ENCODE measurements at places on chromosomes 1 and 21.

GRCh38 chr1:115982400-115982799 is 6.1 kb downstream of the SLC22A15 start:
- no peak for DNase-seq

- DNase-seq = no peak
These were observed 878 bp downstream of the MINDY1 start for GRCh38 chr1:151005729-151006319.

- DNase-seq = no peak
These were observed 63.4 kb downstream of the B3GALT5 start for GRCh38 chr21:39675993-39676661.

GRCh38 chr1:10001016-10001665 is 4.1 kb downstream of the RBP7 start:
- peak; percentile 67 for DNase-seq

DNA sequence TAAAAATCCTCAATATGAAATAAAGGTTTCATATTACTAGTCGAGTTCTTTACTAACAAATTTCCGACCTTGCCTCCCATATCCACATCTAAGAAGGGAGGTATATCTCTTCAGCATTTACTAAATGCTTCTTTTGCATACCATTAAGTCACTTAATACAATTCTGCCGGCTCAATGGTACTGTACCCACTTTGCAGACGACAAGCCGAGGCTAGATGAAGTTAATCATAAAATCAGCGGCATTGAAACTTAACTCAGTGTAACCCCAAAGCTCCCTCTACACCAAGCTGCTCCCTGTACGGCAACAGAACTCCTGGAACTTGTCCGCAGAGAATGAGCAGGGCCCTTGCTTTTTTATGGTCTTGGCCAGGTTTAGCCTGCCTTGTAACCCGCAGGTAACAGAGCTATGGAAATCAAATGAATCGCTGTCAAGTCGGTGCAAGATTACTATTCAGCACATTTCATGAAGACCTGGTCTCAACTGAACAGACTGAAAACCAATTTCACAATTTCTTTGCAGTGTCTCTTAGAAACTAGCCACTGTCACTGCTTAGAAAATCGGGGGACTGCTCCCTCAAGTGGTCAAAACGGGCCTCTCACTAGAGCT is 738 bp downstream of the INTS7 start:
- DNase-seq = no peak

DNA sequence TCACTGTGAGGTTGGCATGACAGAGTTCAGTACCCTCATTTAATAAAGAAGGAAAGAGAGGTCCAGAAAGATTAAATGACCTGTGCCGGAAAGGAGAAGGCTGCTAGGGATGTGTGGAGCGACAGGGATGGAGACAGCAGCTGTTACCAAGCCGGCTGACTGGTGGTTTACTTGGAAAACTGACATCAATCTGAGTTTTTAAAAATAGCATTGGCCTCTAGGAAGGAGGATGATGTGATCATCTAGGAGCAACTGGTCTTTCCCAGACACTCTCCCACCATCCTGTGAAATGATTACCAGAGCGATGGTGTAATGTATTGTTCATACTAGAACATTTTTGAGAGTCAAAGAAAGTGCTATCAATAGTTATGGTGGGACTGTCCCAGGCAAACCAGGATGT is 154.4 kb downstream of the ZSCAN20 start:
- no peak for DNase-seq

DNA sequence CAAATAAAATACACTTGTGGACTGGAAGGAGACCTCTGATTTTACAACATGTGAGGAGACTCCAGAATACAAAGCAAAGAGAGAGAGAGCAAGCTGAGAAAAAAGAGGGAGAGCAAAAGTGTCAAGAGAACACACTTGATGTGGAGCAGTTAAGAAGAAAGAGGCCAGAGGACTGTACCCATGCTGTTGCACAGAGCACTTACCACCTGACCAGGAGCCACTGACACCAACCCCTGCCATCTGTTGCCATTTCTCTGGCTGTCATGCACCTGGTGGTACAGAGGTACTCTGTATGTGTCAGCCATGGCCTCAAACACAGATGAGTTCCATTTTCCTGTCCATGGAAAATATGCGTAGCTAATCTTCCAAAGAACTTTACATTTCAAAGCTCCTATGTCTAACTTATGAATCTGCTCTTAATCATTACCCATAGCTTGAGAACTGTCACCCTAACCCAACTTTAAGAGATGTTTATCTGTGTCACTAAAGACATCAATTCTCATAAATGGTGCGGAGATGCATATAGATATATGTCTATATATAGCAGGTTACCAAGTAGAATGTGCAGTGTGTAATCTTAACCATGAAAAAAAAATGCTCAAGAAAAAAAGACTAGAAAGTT is 32.8 kb upstream of the ABCD3 start:
- no peak for DNase-seq

GRCh38 chr1:234633246-234634003 is 23.4 kb upstream of the IRF2BP2 start:
- DNase-seq = no peak

DNA sequence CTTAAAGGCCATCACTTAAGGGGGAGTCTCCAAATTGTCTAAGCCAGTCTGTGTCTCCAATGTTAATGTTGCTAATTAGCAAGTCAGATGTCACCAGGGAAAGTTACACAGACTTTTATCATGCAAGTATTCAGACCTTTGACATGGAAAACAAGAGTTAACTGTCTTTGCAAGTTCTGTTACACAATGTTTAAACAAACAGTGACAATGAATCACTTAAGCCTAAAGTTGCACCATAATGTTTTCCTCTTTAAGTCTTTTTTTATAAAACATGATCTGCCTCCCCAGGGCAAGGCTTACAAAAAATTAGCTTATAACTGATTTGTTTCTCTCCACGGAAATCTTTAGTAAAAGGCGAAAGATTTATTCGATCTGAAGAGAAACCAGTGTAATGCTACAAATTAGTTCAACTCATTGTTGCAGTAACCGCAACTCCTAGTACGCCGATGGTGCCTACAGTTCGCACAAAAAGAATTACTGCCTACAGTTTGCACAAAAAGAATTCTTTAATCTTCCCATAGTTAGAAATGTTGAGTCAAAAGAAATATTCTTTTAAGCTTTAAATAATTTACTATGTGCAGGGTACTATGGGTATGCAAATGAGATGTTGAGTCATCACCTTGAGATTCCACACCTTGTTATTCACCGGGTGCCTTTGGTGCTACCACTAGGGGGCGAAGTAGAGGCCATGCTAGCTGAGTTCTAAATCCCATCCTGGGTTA is 45.3 kb downstream of the HHAT start:
- DNase-seq = peak; percentile 82

GRCh38 chr1:19208710-19209438 is 1.2 kb downstream of the UBR4 start:
- DNase-seq = no peak

- DNase-seq = no peak
These were observed 132.9 kb upstream of the POU3F1 start for GRCh38 chr1:38179483-38179882.

GRCh38 chr1:175222296-175222938 is 29.8 kb upstream of the KIAA0040 start:
- no peak for DNase-seq

DNA sequence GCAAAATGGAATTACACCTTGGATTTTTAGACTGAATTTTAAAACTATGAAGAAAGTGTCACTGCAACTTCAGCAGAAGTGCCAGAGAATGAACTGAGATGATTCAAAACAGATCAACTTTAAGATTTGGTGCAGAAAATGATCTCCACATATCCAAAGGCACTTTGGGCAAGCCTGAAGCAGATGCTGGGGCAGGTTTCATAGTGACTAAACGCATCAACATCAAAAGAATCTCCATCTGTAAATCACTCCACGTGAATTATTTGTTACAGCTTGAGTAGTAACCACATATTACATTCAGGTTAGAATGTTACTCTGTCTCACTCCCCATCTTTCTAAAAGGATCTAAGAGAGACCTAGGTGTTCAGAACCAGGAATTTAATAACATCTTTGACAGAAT is 329.0 kb upstream of the ESRRG start:
- no peak for DNase-seq

GRCh38 chr1:175802407-175803123 is 59.2 kb upstream of the TNR start:
- no peak for DNase-seq

- peak; percentile 61 for DNase-seq
These were observed 89.8 kb downstream of the SLC16A1 start for GRCh38 chr1:112866151-112866550.

DNA sequence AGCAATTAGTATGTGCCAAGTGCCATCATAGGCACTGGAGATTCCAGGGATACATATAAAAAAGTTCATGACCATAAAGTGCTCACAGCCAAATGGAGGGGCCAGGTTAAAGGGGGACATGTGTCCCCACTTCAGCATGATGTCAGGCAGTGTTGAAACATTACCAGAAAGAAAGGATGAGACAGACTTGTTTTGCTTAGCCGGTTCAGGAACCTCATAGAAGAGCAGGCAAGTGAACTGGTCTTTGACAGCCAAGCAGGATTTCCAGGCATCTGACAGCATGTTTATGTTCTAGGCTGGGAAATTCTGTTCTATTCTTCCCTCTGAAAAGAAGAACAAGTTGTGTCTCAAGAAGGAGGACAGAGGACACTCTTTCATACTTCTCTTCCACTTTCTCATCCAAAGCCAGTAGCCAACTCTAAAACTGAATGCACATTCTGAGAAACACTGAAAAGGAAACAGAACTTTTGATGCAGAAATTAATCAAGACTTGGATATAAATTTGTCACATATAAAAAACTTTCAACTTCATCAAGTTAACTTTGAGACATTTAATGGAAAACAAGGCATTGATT is 39.7 kb downstream of the GLUL start:
- DNase-seq = no peak

DNA sequence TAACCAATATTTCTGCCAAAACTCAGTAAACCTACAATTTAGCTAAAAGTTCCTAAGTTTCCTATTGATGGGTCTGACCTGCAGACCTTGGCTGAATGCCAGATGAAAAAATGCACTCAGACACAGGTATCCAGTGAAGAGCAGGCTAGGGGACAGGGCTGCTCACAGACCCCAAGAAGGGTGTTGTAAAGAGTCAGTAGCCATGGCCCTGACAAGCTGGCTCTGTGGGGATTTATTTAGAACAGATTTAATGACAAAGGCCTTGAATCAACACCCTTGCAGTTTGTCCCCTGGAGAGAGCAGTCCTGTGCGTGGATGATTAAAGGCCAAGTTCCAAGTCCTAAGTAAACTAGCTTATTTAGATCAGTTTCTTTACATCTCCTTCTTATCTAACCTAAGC is 1243.2 kb upstream of the ADGRL4 start:
- no peak for DNase-seq

DNA sequence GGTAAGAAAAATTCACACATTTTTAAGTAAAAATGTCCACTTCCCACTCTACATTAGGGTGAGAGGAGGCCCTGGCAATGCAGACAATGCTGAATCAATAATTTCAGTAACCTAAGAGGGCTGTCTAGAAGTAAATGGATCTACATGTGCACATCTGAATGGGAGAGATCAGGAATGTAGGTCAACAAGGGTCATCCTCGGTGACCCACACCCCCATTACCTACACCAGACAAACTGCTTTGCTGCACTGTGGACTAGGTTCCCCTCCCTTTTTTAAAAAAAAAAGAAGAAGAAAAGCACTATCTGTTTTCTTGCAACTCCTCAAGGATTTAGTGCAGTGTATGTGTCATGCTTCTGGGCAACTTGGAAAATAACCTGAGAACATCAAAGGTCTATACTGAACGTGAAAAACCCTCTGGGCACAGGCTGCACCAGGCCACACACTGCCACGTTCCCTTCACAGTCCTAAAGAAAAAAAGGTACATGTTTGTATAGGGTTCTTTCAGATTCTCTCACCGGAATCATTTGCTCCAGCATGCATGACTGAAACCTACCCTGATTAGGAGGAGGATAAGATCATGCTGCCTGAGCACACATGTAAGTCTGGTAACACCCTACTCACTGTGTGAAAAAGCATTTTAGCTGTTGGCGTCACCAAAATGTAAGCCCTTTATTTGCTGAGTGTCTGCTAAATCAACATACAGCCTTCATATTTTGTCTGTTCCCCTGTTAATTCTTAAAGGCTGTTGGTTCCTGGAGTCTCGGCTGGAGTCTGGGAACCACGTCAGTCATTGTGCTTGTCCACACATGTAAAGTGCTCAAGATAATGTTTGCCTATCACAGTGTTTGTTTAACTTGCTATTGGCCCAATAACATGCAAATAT is 341.0 kb downstream of the SMYD3 start:
- DNase-seq = no peak

- DNase-seq = no peak
These were observed 258.8 kb downstream of the PLPP3 start for GRCh38 chr1:56320464-56321149.

- DNase-seq = no peak
These were observed 280.3 kb upstream of the GJB5 start for GRCh38 chr1:34474566-34474965.

DNA sequence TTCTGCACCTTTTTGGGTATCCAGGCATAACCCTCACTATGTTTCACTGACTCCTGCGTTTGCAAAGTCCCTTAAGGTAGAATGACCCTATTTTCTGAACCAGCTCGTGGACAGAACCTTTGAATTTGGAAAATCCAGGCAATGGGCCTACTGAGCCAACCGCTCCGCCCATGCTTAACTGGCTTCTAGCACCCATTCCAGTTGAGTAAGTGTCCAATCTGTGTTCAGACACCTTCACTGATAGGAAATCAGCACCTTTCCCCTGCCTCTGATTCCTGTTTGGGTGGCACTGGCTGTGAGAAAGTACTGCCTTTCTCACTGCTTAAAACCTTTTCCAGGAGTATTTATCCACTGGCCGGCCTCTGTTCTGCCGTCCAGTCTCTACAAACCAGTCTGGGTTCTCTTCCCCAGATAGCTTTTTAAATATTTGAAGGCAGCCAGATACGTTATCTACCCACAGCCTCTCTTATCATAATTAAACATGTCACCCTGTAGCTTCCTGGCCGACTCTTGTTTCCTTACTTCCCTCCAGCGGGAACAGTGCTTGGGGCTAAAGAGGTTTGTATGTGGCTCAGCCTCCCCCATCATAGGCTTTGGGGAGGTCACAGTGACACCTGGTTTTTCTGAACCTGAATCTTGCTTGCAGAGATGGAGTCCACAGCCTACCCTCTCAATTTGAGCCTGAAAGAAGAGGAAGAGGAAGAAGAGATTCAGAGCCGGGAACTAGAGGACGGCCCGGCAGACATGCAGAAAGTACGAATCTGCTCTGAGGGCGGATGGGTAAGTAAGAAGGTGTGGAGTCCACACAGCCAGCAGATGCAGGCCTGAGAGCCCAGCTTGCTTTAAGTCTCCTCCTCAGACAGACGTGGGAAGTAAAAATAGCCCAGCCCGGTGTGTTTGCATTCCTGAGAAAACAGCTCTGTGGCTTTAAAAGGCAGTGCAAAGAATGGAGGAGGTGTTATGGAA is 1.3 kb downstream of the POGK start:
- DNase-seq = no peak

DNA sequence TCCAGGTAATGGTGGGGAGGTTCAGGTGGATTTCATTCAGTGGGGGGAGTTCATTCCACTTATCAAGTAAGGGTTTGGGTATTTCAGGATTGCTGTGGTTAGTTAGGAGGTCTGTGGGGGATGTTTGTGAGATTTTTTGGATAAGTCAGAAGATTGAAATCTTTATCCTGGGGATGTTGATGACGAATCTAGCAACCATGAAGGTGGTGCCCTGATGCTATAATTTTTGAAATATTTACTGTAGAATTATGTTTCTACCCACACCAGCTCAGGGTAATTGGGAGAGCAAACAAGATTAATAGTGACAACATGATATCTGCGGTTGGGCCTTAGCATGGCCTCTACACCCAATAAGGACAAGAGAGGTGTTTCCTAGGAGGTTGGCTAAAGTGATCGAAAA is 28.3 kb downstream of the SUCO start:
- DNase-seq = no peak

- peak; percentile 67 for DNase-seq
These were observed 42.9 kb upstream of the IFFO2 start for GRCh38 chr1:18999359-18999758.
